SIG-M5 (cell line): ENCODE measurements at places on chromosomes 12 and 14.

GRCh38 chr14:80354860-80355581 is 143.7 kb upstream of the DIO2 start:
- no peak for DNase-seq

DNA sequence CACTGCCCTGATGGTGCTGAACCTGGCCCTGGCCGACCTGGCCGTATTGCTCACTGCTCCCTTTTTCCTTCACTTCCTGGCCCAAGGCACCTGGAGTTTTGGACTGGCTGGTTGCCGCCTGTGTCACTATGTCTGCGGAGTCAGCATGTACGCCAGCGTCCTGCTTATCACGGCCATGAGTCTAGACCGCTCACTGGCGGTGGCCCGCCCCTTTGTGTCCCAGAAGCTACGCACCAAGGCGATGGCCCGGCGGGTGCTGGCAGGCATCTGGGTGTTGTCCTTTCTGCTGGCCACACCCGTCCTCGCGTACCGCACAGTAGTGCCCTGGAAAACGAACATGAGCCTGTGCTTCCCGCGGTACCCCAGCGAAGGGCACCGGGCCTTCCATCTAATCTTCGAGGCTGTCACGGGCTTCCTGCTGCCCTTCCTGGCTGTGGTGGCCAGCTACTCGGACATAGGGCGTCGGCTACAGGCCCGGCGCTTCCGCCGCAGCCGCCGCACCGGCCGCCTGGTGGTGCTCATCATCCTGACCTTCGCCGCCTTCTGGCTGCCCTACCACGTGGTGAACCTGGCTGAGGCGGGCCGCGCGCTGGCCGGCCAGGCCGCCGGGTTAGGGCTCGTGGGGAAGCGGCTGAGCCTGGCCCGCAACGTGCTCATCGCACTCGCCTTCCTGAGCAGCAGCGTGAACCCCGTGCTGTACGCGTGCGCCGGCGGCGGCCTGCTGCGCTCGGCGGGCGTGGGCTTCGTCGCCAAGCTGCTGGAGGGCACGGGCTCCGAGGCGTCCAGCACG is 4.7 kb downstream of the LTB4R start:
- DNase-seq, result no peak

DNA sequence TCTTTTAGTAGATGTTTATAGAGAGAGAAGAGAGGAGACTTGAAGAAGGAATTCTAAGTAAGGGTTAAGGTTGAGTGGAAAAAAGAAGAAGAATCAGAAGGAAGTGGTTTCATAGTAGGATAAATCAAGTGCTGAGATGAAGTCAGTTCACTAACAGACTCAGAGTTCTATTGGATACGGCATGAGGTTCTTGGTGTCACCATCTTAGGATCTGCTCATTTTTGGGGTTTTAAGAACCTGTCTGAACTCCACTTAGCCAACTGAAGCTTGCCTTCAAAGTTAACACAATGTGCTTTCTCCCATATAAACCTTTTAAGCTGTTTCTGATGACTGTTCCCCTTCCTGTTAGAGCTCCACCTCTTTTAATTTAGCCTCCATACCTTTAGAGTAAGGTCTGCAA is 152.6 kb downstream of the PRKCH start:
- no peak for DNase-seq

- DNase-seq, result peak; percentile 18
Measured at GRCh38 chr12:2336409-2336829, 283.6 kb downstream of the CACNA1C start.

DNA sequence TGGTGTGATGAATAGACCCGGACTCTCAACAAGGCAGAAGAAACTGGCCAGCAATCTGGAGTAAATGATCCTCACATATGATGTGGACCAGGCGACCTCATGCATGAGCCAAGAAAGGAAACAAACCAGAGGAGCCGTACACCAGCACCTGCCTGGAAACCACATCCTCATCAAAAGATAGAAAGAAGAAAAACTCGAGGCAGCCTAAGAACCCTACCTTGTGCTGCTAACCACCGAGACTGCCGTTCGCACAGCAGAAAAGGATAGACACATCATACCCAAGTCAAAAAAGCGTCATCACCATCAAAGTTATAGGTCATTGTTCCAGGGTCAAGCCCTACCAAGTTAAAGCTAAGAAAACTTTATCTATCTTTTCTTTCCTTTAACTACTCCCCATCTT is 66.7 kb downstream of the RESF1 start:
- DNase-seq, result no peak

- DNase-seq, result no peak
Measured at GRCh38 chr14:100103250-100104005, 38.2 kb downstream of the EVL start.
